ENCODE measurements at places on chromosomes 2 and 18. TPM values are rescaled to one million over a fixed set of nuclear protein-coding genes. Genes with fewer than 3 reads are reported as not detected.

SERPINB5 gene
- total RNA-seq: not detected

LIMS3 gene
- total RNA-seq: 0.82 TPM

PLA2R1 gene
- total RNA-seq: not detected

FAM237A gene
- not detected for total RNA-seq

GGCX gene
- total RNA-seq: 19.9 TPM

PRKD3 gene
- total RNA-seq: 42.1 TPM

SP110 gene
- total RNA-seq: 81.8 TPM

COL6A3 gene
- 0.76 TPM for total RNA-seq

MBD1 gene
- total RNA-seq: 69.9 TPM

IL1RL2 gene
- total RNA-seq: 0.25 TPM

LYPD6 gene
- not detected for total RNA-seq

- no peak for DNase-seq
Measured at GRCh38 chr2:15259356-15259756, 301.8 kb downstream of the NBAS start.

DNA sequence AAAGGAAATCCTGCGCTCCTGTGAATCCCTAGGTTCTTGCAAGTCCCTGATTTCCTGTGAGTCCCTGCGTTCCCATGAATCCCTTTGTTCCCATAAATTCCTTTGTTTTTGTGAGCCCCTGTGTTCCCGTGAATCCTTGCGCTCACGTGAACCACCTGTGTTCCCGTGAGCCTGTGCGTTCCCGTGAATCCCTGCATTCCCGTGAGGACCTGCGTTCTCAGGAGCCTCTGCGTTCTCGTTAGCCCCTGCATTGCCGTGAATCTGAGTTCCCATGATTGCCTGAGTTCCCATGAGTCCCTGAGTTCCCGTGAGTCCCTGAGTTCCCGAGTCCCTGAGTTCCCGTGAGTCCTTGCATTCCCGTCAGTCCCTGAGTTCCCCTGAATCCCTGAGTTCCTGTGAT lies 71.5 kb downstream of the SNTG2 start:
- no peak for DNase-seq

- DNase-seq: no peak
Measured at GRCh38 chr2:96120091-96120720, 3.8 kb upstream of the ADRA2B start.

DNA sequence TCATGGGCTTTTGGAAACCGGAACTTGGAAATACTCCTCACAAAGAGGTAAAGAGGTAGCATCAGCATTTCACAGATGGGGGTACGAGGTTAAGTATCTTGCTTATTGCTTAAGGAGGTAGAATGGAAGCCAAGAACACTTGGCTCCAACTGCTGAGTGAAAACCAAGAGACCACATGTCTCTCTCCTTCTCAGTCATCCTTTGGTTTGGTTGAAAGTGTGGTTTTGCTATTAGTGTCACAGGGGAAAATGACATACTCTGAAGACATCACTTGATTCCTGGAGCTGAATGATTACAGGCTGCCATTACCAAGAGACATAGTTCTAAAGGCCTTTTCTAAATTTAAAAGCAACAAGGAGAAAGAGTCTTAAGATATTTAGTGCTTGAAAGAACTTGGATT lies 41.5 kb downstream of the ANTXR1 start:
- DNase-seq: peak; percentile 18

- no peak for DNase-seq
Measured at GRCh38 chr2:101305492-101306078, 2.9 kb downstream of the RNF149 start.

DNA sequence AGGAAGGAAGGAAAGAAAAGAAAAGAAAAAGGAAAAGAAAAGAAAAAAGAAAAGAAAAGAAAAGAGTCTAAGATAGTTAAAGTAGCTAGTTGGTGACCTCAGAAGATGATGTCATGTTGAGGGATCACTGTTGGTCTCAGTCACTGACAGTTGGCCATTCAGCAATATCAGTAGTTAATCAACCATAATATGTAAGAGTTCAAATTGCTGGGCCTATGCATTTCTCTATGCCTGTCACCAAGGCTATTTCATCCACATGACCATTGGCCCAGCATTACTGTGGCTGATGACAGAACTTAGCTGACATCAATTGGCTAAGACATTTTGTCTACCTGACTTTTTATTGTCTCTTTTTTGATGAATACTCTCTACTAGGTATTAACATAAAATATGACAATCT lies 435.5 kb upstream of the CRIM1 start:
- no peak for DNase-seq

DNA sequence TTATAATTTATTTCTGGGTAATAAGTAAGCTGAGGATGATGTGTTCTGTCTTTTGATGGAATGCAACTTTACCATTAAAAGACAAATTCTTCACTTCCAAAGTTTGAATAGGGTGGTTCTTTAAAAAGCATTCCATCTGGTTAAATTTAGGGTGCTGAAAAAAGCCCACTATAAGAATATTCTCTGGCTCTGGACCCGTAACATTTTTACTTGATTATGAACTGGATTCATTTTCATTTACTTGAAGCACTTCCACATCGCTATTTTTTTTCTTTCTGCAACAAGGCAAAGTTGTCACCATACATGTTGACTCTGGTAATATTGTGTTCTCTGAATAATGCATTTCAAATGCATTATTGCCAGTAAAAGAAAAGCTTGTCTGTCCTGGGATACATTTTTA lies 344.6 kb downstream of the SATB2 start:
- DNase-seq: no peak

GRCh38 chr18:50494569-50494968 lies 65.3 kb upstream of the MAPK4 start:
- DNase-seq: no peak

DNA sequence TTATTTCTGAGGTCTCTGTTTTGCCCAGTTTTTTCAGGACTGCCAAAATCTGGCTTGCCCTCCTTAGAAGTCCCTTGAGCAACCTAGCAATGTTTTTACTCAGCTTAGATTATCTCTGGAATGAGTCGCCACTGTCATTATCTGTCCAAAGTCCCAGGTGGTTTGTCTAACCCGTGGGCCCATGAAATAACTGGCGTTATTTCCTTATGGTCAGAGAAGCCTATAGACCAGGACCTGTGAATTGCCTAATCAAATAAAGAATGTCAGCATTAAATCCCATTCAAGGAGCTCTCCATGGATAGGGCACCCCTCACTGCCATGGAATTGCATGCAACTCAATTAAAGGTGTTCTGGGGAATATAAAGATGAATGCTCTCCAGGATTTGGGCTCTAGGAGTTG lies 373.9 kb downstream of the SETBP1 start:
- DNase-seq: no peak

DNA sequence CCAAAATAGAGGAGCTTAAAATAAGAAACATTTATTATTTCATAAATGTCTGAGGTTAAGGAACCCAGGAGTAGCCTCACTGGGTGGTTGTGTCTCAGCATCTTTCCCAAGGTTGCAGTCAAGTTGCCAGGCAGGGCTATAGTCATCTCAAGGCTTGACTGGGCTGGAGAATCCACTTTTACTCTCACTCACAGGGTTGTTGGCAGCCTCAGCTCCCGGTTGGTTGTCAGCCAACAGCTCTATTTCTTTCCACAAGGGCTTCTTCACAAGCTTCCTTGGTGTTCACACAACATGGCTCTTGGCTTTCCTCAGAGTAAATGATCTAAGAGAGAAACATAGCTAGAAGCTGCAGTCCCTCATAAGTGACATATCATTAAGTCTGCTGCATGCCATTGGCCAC lies 55.6 kb upstream of the TEX51 start:
- no peak for DNase-seq

DNA sequence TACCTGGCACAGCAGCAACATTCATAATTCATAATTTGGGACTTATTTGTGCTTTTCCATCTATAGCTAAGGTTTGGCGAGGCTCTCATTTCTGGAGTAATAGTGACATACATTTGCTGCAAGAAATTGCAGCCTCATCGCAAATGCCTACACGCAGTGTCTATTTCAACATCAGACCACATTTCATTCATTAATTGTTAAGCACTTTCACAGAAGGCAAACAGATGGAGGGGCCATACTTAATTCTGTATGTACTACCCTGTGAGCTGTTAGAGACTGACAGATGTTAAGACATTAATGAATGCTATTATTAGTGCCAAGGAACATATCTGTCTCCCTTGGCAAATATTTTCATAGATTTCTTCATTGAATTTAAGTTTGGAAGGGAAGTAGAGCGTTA lies 125.7 kb downstream of the UXS1 start:
- DNase-seq: no peak

DNA sequence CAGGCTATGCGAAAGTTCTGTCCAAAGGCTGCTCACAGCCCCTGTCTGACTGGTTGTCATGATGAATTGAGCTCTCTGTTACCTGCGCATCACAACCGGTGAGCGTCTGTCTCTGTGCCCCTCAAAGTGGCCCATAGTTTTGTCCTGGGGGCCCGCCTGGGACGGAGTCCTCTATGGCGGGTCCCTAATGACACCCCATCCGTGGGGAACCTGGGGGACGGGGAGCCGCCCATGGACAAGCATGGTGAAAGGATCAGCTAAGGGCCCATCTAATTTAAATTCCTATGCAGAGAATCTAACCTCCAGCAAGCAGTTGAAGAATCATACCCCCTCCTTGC lies 473 bp downstream of the ELMOD3 start:
- DNase-seq: no peak

- DNase-seq: no peak
Measured at GRCh38 chr2:152466980-152467676, 132.2 kb downstream of the FMNL2 start.

GRCh38 chr18:13176847-13177246 lies 41.7 kb upstream of the LDLRAD4 start:
- DNase-seq: no peak

GRCh38 chr2:241561832-241562231 lies 3.3 kb downstream of the BOK start:
- DNase-seq: no peak

- DNase-seq: no peak
Measured at GRCh38 chr2:23423873-23424680, 39.1 kb downstream of the KLHL29 start.

GRCh38 chr2:26606847-26607190 lies 34.3 kb downstream of the CIB4 start:
- DNase-seq: no peak

GRCh38 chr18:44588508-44588907 lies 92.2 kb upstream of the SETBP1 start:
- no peak for DNase-seq

DNA sequence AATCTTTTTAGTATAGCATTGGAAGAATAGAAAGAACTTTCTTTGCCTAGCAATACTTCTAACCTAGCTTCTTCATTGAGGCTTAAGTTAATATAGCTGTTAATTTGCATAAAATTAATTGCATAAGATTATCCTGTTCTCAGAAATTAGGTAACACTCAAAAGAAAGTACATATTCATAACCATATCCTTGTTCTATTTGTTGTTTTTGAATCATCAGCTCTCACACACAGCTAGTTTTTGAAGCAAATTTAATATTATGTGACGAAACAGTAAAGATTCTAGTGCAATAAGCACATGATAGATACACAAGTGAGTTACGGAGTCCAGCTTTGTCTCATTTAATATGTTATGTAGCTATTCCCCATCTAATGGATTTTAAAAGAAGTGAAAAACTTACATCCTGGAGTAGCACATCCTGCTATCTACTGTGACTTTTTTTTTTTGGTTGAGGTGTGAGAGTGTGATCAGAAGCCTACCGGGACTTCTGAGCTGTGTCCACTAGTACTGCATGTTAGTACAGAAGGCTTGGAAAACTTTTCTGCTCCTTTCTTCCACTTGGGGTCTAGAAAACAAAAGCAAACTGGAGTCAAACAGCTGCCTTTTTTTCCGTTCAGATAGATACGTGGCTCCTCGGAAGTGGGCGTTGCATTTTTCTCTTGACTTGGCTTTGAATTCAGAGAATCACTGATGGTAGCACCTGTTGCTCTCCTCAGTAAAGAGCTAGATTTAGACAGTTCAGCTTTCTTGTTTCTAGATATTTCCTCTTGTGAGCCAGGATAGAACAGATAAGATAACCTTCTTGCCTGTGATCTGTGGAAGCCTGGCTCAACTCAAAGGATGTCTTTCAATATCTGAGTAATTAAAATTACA lies 27.2 kb downstream of the KDM3A start:
- DNase-seq: no peak

DNA sequence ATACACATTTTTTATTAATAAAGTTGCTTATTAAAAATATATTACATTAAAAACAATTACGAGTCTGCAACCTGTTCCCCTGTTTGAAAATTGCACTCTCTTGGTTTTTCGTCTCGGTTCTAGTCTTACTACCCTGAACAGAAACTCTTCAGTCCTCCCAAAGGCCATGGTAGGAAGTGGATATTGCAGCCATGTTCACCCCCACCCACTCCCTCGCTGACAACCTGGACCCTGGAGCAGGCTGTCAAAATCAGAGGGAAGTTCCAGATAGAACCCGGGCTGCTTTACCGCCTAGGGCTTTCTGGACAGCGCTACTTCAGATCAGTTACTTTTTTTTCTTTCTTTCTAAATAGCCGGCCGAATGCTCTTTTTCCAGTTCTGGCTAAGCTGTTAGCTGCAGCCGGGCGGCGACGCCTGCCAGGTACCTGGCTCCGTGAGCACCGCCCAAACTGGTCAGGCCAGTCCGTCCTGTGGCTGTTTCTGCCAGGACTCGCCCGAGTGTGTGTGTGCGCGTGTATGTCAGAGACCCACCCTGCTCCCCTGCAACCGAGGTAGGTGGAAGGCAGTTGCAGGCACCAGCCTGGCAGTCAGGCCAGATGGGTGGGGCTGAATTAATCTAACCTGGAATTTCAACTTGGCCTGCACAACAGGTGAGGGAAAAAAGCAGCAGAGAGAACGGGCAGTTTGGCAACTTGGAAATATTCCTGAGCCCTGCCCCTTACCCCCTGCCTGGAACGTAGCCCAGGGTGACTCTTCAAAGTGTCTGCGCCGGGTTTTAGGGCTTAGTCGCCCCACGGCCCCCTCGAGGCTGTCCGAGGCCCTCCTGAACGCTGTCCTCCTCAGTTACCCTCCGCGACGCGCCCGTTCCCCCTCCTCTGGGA lies 1.1 kb upstream of the TET3 start:
- DNase-seq: no peak

DNA sequence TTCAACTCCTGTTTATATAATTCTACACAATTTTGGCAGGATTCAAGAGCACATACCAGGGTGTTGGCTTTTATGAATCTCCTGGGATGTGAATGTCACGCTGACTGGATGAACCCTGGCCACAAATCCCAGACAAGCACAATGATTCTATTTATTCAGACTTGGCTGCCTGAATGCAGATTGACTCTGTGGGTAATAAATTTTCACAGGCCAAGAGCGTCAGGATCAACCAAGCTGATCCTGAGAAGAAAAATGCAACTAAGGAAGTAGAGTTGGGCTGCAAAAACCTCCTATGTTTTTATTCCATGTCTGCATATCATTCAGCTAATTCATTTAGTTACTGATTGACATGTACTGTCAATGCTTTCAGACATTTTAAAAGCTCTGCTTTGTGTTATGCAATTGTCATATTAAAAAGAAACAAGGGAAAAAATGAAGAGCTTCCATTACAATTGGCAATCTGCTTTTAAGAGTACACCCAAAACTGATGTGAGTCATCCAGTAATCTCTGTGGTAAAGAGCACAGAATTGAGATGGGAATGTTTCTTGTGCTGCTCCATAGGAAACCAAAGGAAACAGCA lies 173.0 kb upstream of the REV1 start:
- no peak for DNase-seq
